ENCODE measurements at places on chromosomes 16 and 17.

DNA sequence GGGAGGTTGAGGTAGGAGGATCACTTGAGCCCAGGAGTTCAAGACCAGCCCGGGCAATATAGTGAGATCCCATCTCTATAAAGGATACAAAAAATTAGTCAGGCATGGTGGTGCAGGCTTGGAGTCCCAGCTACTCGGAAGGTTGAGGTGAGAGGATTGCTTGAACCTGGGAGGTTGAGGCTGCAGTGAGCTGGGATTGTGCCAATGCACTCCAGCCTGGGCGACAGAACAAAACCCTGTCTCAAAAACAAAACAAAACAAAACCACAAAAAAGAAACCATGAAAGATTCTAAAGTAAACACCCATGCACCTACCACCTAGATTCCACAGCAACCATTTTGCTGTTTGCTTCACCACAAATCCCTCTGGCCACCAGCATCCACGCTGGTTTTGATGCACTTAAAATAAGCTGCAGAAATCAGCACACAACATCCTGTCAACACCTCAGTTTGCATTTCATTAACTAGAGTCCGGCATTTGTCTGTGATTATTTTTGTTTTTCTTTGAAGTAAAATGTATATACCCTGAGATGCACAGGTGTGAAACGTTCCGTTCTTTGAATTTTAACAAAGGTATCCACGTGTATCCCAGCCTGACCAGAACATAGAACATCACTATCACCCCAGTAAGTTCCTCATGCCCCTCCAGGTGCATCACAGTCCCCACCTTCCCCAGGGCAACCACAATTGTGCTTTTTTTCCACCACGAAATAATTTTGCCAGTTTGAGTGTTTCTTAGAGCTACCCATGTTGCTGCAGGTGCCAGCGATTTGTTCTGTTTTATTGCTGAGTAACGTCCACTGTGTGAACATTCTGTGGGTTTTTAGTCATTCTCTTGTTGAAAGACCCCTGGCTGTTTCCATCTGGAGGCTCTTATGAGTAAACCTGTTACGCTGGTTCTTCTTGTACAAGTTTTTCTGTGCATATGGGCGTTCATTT is 191.5 kb downstream of the SEC14L1 start:
- no peak for DNase-seq

- no peak for DNase-seq
Measured at GRCh38 chr17:9473711-9474110, 101.9 kb downstream of the STX8 start.

DNA sequence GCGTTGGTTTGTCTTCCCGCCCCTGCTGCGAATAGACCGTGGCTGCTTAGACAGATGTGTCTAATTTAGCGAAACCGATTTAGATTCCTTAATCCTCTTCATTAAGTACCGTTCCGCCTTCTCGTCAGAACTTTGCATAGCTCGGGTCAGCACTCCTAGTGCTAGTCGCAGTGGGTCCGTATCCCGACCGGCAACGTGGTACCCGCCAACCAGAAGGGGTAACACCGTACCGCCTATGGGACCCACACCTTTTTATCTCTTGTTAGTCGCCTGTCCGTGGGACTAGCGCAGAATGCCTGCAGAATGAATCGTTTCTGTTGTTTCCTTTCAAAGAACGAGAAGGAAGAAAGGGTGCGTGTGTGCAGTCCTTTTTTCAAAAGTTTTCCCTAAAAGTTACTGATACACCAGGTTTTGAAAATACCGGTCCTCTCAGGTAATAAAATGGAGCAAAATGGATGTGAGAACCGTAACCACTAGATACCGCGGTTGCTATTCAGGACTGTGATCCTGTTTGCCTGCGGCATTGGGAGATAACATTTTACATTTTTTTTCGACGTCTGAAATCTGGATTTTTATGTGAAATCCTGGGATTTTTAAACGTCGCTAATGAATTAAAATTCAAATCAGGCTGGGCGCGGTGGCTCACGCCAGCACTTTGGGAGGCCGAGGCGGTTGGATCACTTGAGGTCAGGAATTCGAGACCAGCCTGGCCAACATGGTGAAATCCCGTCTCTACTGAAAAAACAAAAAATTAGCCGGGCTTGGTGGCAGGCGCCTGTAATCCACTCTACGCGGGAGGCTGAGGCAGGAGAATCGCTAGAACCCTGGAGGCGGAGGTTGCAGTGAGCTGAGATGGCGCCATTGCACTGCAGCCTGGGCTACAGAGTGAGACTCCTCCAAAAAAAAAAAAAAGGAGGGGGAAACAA is 998 bp upstream of the SRSF1 start:
- no peak for DNase-seq

DNA sequence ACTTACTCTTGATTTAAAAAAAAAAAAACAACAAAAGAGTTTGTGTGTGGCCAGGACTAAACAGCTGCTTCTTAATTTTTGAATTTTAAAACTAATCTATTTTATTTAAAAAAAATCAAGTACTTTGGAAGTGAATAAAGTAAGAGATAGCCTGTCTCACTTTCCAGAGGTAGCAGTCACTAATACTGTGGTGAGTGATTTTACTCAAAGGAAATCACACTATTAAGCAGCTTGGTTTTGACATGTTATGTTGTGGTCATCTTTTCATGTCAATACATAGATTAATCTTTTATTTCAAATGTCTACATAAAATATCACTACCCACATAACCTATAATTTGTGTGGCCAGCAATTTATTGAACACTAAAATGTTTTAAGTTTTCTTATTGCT is 102.2 kb upstream of the HLF start:
- DNase-seq: no peak

DNA sequence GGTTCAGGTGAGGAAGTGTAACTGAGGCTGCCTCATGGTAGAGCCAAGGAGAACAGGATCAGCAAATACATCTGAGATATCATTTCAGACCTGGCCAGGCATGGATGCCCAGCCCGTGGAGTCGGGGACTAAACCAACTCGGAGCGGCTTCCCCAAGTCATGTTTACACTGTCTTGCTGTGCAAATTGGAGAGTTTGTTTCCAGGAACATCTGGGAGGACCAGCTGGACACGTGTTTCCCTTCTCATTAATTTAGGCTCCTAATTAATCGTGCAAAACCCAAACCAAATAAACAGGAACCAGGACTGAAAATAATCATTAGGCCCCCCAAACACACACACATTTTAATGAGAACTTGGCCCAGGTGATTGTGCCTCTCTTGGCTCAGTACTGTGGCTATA is 70.9 kb upstream of the SALL1 start:
- DNase-seq: no peak

- peak; percentile 15 for DNase-seq
Measured at GRCh38 chr17:32772453-32773025, 104.4 kb downstream of the MYO1D start.

DNA sequence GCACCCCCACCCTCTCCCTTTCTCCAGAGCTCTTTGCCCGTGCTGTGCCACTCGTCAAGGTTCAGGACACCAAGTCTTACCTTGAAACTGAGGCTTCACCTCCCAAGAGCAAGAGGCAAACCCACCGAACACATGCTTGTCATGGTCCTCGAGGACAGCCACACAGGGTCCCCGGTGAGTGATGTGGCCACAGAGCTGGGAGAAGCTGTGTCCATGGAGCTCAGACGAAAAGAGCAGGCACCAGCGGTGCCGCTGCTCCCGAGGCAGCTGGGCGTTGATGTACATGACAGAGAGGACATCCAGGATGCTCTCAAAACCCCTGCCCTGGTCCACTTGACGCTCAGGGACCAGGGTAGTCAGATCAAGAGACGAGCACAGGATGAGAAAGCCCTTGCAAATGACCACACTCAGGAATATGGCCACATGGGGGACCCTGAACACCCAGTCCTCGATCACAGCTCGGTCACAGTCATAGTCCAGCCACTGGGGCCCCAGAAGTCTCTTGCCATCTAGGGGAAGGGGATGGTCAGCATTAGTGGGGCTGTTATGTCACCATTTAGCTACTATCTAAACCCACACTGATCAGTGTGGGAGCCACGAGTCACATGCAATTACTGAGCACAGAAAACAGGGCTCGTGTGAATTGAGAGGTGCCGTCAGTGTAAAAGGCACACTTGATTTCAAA is 17.8 kb downstream of the MEAK7 start:
- no peak for DNase-seq

GRCh38 chr16:59249011-59249410 is 514.9 kb upstream of the GOT2 start:
- no peak for DNase-seq

GRCh38 chr17:69093279-69093789 is 32.6 kb upstream of the ABCA9 start:
- no peak for DNase-seq

DNA sequence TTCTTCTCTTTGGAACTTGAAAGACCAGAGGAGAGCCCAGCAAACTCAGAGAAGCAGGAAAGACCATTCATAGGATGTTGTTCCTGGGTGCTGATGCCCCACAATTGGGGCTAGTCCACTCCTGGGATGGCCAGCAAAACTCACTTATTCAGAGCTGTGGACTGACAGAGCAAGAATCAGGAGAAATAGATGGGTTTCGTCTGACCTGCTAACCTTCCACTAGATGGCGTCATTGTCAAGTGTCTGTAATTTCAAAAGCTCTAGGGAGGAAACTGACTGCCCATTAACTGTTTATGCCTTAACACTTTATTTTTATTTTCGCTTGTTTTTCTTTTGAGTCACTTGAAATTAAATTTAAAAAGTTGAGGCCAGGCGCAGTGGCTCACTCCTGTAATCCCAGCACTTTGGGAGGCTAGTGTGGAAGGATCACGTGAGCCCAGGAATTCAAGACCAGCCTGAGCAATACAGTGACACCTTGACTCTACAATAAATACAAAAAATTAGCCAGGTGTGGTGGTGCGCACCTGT is 28.7 kb upstream of the MILR1 start:
- peak; percentile 82 for DNase-seq

DNA sequence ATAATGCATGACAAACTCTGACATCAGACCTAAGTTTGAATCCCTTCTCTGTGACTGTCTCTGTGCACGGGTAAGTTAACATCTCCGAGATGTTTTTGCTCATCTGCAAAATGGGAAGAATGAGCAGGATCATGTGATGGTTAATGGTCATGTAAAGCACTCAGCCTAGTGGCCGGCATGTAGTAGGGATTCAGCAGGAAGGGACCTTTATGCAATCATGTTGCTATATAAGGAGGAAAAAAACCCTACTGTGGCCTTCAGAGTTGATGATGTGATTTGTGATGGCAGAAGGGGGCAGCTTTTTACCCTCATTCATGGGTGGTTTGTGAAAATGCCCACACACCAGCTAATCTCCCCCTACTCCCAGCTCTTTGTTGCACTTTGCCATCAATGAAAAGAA is 24.1 kb downstream of the CLEC16A start:
- no peak for DNase-seq

GRCh38 chr17:16439303-16439791 is 24.0 kb downstream of the TRPV2 start:
- DNase-seq: no peak

GRCh38 chr16:84332975-84333684 is 35.2 kb upstream of the ATP2C2 start:
- no peak for DNase-seq

DNA sequence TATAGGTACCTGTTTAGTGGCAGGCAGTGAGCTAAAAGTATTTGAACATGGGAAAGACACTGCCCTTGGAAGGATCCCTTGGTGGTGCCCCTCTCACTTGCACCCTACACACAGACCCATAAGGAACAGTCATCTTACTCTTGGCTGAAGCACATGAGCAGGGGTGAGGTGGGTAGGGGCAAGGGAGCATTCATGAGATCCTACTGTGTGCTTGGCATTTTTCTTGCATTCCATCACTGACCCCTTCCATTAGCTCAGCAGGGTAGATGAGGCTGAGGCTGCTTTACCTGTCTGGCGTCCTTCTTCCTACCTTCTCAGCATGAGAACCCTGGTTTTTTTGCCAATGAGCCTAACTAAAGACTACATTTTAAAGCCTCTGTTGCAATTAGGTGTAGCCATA is 48.3 kb downstream of the CCT6B start:
- DNase-seq: no peak

DNA sequence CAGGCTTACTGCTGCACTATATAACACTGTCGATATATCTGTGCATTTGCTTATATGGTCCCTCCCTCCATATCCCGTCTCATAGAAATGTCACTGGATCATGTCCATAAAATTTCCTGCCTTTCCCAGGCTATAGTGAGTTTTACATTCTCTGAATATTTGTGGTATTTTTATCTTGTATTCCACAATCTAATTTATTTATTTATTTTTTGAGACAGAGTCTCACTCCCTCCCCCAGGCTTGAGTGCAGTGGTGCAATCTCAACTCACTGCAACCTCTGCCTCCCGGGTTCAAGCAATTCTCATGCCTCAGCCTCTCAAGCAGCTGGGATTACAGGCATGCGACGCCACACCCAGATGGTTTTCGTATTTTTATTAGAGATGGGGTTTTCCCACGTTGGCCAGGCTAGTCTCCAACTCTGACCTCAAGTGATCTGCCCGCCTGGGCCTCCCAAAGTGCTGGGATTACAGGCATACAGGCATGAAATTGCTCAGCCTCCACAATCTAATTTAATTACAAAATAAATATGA is 12.9 kb downstream of the TRIM37 start:
- no peak for DNase-seq

- no peak for DNase-seq
Measured at GRCh38 chr17:78337244-78338109, 22.4 kb downstream of the SOCS3 start.

DNA sequence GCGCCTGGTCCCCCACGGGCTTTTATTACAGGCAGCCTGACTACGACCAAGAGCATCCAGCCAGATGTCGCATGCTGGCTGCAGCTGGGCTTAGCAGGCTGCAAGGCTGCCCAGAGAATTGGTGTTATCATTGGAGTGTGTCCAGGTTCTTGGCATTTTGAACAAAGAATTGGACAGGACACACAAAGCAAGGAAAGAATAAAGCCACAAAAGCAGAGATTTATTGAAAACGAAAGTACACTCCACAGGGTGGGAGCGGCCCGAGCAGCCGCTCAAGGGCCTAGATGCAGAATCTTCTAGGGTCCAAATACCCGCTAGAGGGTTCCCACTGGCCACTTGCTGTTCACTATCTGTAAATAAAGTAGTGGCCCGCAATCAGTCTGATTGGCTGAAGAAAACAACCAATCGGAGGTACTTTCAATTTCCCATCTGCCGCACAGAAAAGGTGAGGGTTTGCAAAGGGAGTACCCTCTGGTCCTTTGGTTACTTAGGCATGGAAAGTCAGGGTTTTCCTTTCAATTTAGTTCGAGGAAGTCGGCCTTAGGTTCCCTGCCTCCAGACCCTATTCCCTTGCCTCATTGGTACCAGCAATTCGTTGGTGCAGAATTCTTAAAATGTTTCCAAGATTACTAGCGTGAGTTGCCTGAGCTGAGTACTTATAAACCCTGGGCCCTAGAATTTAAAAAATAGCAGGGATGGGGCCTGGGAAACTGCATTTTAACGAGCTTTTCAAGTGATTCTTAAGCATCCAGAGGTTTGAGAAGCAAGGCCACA is 38.5 kb upstream of the CNEP1R1 start:
- no peak for DNase-seq

GRCh38 chr16:17194190-17194780 is 276.5 kb downstream of the XYLT1 start:
- no peak for DNase-seq
